ENCODE measurements at places on chromosomes 1 and 21.

DNA sequence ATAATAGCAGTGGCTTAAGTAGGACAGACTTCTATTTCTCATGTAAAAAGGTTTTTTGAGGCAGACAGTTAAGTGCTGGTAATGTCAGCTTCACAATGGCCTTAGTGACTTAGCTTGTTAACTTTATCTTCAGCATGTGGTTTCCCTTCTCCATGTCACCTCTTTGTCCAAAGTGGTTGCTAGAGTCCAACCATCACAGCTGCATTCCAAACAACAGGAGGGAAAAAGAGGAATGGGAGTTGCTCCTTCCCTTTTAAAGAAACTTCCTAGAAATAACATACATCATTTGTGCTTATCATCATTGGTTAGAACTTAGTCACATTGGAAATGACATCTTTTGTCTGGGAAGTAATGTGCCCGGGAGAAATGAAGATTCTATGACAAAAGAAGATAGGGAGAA is 9.9 kb downstream of the GSTM5 start:
- DNase-seq: no peak

- no peak for DNase-seq
These were observed 322.9 kb downstream of the DISC1 start for GRCh38 chr1:231949277-231950091.

DNA sequence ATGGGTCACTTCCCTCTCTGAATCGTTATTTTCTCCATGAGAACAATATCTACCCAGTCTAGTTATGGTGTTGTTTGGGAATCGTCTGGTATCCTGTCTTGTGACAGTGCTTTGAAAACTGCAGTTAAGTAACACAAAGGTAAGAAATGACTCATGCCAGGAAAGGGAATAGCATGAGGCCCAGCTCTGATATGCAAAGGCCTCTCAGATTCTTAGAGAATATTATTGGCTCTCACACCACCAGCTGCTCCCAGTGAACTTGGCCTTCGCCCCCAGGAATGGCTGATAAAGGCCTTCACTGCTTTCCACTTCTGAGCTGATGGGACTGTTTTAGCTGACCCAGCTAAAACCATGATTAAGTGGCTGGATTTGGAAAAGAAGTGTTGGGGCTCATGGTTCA is 27.1 kb downstream of the NEK2 start:
- DNase-seq: no peak

- DNase-seq: no peak
These were observed 78.3 kb downstream of the SLC45A1 start for GRCh38 chr1:8396083-8396785.

DNA sequence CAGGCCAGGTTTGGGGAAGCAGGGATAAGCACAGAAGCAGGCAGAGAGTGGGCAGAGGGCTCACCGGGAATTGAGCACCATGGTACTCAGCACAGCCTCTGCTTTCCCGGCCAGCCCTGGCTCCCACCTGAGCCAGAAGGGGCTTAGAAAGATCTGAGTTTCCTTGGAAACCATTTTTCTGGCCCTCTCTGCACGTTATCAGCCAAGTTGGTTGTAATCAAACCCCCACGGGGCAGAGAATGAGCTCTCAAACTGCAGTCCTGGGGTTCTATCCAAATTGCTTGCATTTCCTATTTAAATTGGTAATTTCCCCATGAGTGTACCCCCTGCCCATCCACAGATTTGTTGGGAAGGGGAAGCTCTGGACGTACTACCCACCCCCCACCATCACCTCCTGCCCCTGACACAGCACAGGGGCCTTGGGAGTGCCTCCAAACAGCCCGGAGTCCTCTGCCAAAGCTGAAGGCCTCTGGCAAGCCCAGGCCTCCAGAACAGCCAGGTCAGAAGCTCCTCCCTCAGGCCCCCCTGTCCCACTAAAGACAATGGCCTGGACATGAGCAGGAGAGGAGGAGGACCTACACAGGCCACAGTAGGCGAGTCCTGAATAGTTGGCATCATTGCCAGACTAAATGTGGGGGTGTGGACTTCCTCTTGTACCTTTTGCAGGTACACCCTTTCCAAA is 42.7 kb upstream of the GJB5 start:
- no peak for DNase-seq

DNA sequence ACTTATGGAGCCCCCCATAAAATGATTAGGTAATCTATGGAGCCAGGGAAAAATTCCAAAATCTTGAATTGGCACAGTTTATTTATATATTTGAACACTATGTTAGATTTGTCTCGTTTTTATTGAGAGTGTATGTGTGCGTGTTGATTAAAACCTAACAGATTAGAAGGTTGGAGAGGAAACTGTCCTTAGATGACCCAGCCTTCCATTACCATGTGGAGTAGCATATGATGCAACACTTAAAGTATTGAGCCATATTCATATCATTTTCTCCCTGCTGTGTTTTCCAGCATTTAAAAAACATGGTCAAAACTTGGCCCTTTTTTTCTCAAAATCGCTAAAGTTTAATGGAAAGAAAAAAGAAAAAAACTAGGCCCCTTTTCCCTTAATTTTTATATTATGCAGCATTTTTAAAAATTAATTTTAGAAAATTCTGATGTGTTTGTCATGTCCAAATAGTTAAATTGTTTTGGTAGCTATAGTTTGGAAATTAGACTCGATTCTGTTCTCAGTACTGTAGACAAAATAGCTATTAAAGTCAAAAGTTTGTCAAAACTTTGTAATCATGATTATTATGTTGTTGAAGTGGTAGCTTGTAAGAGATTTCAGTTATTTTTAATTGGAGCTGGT is 2.3 kb downstream of the LRRC8D start:
- peak; percentile 52 for DNase-seq

DNA sequence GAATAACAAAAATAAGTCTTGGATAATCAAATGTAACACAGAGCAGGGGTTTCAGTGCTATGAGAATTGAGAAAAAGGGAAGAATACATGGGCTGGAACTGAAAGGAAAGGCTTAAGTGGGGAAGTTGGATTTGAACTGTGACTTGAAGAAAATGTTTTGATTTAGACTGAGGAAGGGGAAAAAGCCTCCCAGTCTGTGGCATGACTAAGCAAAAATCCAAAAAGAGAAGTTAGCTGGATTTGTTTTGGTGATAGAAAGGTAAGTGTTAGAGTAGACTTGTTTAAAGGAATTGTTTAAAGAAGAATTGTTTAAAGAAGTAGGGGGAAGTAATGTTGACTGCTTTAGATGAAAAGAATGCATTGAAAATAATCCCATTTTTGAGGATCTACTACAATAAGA is 46.0 kb downstream of the KCNK2 start:
- DNase-seq: no peak

DNA sequence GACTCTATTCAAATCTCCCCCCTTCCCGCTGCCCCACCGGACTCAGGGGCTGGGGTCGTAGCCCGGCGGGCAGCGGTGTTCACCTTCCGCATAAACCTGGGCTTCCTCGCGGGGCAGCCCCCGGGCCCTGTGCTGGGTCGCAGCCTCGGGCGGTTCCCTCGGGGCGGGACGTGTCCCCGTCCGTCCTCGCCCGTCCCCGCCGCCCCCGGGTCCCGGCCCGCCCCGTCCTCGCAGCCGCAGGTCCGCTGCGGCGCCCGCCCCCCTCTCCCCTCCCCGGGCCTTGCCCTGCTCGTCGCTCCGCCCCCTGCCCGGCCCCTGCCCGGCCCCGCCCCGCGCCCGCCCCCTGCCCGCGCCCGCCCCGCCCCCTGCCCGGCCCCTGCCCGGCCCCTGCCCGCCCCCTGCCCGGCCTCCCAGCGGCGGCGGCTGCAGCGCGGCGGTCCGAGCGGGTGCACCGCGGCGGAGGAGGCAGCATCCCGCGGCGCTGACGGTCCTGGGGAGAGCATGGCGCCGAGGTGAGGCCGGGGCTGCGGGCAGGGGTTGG is at the start of gene COL18A1:
TSS of gene COL18A1 (plus strand) at position 436 of the 541 bp plus-strand sequence. CDS start at position 502, 66 bp downstream.
- DNase-seq: peak; percentile 86

DNA sequence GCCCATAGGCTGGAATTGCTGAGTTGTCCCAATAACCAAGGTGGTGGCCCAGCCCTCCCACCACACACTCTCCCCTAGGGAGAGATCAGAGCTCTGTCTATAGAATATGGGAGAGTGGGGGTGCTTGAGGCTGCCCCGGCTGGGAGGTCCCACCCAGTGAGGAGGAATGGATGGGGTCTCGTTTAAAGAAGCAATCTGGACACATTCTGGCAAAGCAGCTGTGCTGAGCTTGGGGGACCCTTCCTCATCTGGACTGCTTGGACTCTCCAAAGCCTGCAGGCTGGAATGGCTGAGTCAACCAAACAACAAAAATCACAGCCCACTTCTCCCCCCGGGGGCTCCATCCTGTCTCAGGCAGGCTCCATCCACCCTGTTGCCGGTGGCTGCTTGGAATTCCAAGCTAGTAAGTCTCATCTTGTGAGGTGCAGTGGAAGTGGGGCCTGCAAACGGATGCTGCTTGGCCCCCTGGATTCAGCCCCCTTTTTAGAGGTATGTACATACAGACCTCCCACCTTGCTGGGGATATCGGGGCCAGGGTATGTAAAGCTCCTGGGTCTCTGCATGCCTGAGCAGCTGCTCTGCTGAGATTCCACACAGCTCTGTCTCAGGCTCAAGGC is 67.1 kb upstream of the FAM78B start:
- DNase-seq: no peak

DNA sequence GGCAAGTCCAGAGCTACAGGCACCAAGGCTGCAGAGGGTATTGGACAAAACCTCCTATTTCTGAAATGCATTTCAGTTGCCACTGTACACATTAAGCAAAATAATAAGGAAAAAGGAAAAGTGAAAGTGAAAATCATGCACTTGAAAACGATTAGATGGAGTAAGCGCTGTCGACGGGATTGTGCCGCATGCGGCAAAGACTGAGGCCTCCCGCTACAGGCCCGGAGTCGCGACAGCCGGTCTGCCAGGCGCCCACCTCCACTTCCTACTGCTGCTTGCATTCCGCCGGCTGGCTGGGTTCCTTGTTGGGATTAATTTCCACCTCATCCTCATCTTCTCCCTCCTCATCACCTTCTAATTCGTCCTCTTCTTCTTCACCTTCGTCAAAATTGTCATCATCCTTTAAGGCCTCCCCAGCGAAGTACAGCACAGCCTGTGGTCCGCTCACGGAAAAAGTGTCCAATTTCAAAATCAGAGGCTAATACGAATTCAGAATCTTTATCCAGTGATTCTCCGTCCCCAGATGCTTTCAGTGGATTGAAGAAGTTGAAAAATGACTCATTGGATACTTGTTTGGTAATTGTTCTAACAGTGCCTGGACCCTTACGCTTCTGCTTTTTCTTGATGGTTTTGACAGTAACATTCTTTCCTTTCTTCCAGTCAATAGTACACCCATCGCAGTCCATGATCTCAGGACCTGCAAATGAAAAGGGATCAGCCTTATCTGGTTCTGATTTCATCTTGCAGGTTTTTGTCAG is 38.0 kb downstream of the CD58 start:
- DNase-seq: no peak

- DNase-seq: peak; percentile 12
These were observed 500.3 kb upstream of the C1orf87 start for GRCh38 chr1:60573726-60574409.

- DNase-seq: no peak
These were observed 35.2 kb downstream of the RAP1A start for GRCh38 chr1:111654839-111655238.

GRCh38 chr1:14017531-14017961 is 317.6 kb downstream of the PRDM2 start:
- DNase-seq: no peak

DNA sequence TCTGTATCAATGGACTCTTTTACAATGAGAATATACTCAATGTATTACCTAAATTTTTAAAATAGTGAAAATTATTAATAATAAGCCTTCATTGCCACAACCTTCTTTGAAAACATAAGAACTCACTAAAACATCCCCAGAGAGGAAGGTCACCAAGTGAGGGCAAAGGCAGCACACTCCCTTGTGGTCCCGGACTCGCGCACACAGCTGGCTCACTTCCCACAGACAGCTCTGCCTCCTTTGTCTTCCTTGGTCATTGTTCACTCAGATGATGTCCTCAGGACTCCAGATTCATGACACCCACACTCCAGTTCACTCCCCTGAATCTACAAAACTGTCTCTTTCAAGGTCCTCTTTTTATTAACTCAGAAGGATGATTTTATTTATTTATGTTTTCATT is 19.2 kb upstream of the UBR4 start:
- no peak for DNase-seq

- no peak for DNase-seq
These were observed 149.2 kb downstream of the PPIAL4G start for GRCh38 chr1:148333875-148334338.

DNA sequence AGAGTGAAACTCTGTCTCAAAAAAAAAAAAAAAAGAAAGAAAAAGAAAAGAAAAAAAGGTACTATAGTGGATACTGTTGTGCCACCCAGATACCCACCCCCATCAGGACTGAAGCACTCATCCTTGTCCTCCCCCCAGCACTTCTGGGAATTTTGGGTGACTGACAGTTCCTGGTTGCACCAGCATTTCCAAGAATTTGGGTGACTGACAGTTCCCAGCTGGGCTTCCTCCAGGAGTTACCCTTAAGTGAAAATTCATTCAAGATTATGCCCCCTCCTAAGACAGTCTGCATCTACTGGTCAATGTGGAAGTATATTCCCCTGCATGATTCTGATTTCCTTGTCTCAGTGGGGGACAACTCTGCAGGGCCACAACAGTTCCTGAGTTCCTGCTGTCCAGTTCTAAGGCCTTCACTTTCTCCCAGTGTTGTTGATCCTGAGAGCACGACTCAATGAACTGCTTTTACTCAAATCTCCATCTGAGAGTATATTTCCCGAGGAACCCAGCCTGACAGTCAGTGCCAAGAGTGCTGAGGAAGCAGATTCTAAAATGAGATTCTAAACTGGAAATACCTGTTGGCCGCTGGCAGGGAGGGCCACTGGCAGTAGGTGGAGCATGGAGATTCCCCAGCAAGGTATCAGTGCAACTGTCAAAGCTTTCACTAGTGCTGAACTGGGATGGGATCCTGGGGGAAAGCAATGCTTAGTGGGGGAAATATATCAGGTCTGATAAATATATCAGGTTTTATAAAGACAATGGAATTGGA is 18.5 kb downstream of the RIIAD1 start:
- no peak for DNase-seq

DNA sequence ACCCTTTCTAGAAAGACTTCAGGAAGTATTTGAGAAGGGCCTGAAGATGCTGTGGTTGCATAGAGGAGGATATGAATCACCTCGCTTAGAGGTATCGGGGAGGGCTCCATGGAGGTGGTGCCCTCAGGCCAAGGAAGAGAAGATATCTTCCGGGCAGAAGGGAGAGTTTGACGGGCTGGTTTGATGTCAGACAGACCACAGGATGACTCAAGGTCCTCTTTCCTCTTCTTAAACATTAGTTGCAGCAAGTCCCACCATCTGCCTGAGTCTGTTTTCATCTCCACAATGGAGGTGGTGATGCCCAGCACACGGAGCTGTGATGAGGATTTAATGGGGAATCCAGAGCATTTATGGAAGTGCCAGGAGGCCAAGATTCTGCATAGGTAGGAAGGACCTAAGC is 25.1 kb upstream of the RUNX3 start:
- DNase-seq: peak; percentile 42

Data from AG20443 (cell line).